Stimulated activated CD4-positive, alpha-beta T cell treated with anti-CD3 and anti-CD28 coated beads, Interleukin-12 subunit alpha, Interleukin-12 subunit beta, amount 100 ng/mL, for 24 hours (primary cell): ENCODE measurements at places on chromosomes 5 and 9.

DNA sequence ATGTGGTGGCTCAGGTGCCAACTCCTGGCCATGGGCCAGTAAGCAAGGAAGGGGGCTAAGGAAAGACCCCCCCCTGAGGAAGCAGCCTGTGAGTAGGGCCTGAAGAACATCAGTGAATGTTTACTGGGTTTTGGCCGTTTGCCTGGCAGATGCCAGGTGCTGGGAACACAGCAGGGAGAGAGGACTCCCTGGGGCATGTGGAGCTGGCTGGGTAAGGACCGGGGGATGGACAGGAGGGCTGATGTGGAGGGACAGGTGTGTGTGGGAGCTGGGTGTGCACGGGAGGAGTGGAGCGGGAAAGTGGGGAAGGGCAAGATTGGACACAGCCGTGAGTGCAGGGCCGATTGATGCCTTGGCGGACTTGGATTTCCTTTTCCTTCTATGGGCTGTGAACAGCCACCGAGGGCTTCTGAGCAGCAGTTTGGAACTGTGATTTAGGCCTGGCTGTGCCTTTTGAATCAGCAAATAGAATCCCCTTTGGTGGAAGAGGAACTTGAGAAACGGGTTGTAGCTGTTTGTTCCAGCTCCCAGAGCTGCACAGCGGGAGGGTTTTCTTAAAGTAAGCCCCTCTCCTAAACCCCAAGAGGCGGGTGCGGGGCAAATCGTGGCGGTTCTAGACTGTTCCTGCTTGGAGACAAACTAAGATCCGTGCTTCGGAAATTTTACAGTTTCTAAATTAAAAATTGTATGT is 3.1 kb downstream of the HMCN2 start:
- DNase-seq, result no peak

GRCh38 chr9:21904371-21904770 is 89.8 kb downstream of the CDKN2A start:
- no peak for DNase-seq

- no peak for DNase-seq
Measured at GRCh38 chr5:107532916-107533315, 137.8 kb downstream of the EFNA5 start.

- DNase-seq, result no peak
Measured at GRCh38 chr5:178314061-178314660, 81.6 kb upstream of the PHYKPL start.

DNA sequence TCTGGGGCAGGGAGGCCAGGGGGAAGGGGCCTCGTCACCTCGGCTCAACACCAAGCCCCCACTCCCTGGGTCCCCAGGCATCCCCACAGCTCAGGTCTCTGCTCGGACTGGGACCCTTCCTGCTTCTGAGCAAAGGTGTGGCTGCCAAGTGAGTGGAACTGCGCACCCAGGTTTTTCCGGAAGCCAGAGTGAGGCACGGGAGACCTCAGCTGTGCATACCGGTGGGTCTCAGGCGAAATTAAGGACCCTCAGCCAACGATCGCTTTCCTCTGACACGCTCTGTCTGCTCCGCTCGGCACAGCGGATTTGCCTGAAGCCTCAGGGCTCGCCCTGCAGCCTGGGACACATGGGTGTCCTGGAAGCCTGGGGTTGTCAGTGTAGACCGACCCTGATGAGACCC is 41.0 kb upstream of the IRX4 start:
- DNase-seq, result no peak

DNA sequence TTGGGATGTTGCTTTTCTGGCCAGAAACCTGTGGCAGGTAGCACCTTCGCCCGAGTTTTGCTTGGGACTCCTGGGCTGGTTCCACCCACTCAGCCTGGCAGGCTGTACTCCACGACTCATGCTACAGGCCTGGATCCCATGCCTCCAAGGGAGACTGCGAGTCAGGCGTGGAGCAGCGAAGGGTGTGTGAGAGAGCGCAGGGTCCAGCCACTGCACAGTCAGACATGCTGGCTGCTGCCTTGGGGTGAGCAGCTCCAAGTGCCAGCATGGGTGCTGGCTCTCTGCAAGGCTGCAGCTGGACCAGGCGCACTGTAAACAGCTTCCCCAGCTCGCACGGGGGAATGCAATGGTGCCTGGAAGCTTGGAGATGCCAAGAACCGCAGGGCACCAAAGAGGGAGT is 249.6 kb upstream of the EDIL3 start:
- no peak for DNase-seq

DNA sequence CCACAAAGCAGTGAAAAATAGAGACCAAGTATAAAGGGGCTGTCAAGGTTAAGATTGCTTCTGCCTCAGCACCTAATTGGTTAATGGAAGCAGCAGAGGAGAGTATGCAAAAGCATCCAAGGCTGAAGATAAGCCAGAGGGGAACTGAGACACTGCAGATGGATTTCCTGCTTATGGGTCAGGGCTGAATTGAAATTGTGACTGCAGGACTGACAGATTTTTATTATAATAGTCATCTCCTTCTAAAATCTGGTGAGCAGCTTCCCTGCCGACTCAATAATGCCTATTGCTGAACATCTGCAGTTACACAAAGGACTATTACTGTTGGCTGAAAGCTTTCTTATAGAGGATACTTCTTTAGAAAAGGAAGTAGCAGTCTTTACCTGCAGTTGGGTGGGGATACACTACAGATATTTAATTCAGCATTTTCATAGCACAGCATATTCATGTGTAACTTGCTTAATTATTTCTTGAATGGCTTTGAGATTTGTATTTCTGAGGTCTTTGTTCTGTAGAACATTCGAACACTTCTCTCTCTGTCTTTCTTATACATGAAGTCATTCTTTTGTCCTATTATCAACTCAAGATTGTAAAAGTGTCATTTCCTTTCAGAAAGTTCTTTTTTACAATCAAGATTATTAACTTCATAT is 363.0 kb upstream of the RIOK2 start:
- no peak for DNase-seq

DNA sequence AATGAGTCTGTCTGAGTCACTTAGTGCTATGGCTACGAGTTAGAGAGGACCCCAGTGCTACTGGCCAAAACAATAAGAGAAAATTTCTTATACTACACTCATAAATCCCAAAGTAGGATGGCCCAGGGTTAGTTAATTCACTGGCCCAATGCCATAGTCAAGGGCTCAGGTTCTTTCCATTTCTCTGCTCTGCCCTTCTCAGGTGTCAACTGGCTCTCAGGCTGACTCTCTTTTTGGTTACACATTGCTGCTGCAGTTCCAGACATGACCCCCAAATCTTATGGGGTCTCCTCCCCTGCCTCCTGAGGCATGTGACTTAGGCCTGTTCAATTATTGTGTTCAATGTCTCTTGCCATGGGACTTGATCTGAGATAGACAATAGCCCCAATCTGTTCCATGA is 70.4 kb downstream of the ARHGEF37 start:
- no peak for DNase-seq

DNA sequence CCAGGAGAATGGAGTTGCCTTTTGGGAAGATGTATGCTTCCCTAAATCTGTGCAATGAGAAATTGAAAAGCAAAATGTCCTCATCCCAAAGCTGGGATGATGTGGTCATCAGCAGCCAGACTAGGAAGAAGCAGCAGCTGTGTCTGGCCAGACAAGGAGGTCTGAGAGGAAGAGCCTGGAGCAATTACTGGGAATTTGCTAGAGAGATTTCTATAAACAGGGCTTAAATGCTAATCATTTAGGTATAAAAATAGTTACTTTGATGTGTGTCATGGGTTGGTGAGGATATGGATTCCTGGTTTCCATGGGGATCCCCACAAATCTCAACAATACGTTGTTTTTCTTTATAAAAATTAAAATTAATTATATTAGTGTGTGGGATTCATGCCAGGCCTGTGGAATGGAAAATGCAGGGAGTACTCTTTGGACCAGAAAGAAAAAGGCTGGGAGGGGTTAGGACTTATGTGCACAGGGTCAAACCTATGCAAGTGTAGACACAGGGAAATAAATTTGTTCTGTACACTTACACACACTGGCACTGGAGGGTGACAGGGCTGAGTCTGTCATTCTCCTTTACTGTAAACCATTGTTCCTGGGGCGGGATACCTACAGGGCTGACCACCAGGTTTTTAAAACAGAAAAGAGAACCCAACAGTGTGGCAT is 58.7 kb upstream of the TRPC7 start:
- DNase-seq, result no peak

DNA sequence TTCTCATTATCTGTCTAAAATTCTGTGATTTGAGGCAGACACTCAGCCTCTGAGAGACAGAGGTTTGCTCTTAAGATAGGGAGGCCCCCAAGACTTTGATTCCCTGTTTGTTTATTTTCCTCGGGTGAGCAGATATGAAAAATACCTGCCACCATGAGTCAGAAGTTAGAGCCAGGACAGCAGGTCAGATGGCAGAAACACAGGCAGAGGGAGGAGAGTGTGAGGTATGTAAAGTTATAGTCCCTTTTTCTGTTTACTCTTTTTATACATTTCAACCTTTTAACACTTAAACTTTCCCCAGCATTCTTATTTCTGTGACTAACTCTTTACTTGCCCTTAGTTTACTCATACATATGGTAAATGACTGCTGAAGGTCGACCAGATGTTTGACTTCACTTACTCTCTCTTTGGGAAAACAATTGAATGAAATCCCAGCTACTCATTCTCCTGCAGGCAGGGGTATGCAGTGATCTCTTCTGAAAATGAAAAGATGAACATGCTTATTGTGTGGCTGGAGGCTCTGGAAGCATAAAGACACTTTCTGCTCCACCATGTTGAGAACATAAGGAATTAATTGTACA is 383.8 kb downstream of the NTRK2 start:
- no peak for DNase-seq

- DNase-seq, result no peak
Measured at GRCh38 chr9:126219648-126220063, 107.0 kb upstream of the MVB12B start.

DNA sequence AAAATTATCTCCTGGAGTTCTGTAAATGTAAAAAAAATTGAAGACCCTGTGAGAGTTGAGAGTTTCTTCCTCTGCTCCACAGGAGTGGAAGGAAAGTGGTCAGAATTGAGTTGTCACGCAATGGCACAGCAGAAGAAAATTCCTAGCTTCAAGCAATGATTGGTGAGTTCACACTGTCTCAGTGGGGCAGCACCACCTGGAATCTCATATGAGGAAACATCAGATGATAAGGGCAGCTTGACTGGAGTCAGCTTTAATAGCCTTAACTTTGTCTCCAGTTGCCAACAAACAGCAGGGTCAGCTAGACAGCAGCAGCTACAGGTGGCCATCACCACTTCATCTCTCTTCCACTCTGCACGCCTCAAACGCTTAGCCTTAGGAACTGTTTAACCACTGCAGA is 211.1 kb downstream of the EFNA5 start:
- no peak for DNase-seq

DNA sequence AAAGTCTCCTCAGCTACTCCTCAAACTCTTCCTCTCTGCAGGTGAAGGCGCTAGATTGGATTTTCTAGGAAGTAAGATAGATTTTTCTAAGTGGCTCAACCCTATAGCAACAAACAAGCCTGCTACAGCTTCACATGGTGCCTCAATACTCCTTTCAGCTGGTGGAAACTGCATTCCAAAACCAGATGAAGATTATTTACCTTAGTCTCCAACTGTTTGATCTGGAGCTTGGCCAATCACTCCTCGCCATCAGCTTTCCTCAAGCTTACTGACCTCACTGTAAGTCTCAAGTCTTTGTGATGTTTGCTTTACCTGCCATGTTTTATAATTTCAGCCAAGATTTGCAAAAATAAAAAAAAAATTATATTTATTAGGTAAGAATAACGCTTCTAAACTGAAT is 622.4 kb downstream of the CHSY3 start:
- no peak for DNase-seq

GRCh38 chr5:15191012-15191411 is 309.0 kb upstream of the FBXL7 start:
- no peak for DNase-seq

DNA sequence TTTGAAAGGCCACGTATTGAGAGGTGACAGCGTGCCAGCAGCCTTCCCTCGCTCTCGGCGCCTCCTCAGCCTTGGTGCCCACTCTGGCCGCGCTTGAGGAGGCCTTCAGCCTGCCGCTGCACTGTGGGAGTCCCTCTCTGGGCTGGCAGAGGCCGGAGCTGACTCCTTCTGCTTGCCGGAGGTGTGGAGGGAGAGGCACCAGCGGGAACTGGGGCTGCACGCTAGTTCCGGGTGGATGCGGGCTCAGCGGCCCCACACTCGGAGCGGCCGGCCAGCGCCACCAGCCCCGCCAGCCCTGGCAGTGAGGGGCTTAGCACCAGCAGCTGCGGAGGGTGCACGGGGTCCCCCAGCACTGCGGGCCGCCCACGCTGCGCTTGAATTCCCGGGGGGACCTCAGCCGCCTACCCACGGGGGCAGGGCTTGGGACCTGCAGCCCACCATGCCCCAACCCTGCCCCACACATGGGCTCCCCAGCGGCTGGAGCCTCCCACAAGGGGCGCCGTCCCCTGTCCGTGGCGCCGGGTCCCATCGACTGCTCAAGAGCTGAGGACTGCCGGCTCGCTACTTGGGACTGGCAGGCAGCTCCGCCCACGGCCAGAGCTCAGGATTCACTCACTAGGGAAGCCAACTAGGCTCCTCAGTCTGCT is 4.4 kb upstream of the OTULINL start:
- no peak for DNase-seq

DNA sequence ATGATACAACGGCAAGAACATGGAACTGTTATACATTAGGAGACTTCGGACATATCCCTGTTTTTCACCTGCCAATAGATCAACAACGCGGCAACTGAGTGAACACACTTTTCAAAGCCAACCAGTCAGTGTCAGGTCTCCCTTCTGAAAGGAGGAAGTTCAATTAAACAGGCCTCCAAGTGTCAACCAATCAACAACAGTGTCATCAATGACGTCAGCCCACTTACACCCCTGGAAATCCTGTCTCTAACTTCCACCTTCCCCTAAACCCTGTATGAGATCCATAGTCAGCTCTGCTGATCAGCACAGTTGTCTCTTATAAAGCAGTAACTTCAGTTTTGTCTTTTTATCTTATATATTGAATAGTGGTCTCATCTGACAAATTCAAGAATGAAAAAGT is 36.6 kb downstream of the DMRT3 start:
- DNase-seq, result no peak

DNA sequence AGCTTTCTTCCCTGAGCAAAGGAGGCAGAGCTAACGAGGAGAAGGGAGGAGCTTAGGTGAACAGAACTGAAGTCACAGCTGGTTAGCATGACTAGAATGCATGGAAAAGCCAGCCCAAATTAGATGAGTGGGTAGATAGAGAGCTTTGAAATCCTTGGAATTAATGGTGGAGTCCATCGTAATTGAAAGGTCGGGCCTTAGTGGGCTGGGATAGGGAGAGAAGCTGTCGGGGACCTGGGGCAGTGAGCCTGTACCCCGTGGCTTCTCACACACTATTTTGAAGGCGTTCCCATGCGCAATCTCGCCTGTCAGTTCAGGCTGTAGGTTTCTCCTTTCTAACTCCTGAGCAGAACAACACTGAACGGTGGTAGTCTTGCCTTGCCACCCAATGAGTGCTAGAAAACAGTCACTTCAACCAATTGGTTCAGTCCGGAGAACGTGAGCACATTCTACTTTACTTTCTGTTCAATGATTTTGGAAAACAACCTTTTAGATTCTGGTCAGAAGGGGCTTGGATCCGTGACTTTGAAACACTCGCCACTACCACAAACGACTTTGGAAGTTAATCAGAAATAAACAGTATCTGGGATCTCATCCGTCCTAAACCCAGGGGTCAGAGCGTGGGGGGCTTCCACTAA is 655 bp upstream of the RAI14 start:
- no peak for DNase-seq
